Pulmonary artery endothelial cell (primary cell): ENCODE measurements at places on chromosomes 13 and 19. TPM values are rescaled to one million over a fixed set of nuclear protein-coding genes. Genes with fewer than 3 reads are reported as not detected.

The CGB2 gene
- total RNA-seq = not detected in 2 replicates

The OLFM4 gene
- total RNA-seq = not detected in 2 replicates

The PLVAP gene
- total RNA-seq = 0.21 and 0.46 TPM in 2 replicates

The TIMM44 gene
- 44.0 and 51.6 TPM in 2 replicates for total RNA-seq

The ZC3H13 gene
- total RNA-seq = 11.1 and 18.7 TPM in 2 replicates

The ZNF682 gene
- 0.53 and 1.7 TPM in 2 replicates for total RNA-seq

The NKG7 gene
- not detected in 2 replicates for total RNA-seq

The GRK1 gene
- not detected in 2 replicates for total RNA-seq

The PRODH2 gene
- not detected in 2 replicates for total RNA-seq

- peak; percentile 96 for DNase-seq
Observed at GRCh38 chr19:51546650-51547396, 15.4 kb upstream of the SIGLEC6 start.

- DNase-seq = no peak
Observed at GRCh38 chr19:47063874-47064273, 15.4 kb upstream of the TMEM160 start.

DNA sequence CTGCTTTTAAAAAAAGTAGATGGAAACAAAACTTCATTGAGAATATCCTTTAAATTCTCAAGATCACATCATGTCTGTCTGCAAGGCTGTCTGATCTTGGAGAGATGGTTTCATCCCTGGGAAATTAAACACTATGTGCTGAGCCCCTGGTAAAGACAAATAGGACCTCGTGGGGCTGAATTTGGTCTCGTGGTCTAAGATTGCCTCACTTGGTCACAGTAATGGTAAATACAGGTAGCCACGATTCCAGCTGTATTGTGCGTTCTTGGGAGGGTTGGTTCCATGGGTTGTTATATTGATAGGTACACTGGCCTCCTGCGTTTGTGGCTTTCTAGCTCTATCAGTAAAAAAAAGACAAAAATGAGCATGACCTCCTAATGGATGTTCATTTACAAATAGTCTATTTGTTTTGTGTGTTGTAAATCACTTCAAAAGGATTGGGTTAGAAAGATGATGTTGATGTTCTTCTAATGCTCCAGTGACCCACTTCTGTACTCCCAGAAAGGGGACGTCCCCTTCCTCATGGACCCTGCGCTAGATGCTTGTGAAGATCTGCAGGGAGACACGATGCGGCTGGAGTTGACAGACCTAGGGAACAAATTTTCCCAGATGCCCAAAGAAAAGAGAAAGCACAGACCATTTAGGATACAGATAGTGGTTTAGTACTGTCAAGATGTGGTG is 1.8 kb downstream of the CEBPG start:
- no peak for DNase-seq

DNA sequence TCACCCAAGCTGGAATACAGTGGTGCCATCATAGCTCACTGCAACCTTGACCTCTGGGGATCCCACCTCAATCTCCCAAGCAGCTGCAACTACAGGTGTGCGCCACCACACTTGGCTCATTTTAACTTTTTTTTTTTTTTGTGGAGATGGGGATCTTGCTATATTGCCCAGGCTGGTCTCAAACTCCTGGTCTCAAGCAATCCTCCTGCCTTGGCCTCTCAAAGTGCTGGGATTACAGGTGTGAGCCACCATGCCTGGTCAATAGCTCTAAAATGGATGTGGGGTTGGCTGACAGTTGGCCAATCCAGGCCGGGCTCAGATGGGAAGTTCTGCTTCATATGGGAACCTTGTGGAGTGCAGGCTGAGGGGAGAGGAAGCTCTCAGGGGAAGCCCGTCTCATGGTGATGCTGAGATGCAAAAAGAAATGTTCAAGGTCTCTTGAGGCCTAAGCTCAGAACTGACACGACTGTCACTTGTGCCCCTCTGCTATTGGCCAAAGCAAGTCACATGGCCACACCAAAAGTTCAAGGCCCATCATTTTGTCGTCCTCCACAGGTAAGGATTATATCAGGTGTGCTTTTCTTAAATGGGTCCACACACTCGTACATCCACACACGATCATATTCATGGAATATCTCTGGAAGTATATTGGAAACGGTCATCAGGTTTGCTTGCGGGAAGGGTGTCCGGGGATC is 6.8 kb upstream of the KLC3 start:
- DNase-seq = no peak

DNA sequence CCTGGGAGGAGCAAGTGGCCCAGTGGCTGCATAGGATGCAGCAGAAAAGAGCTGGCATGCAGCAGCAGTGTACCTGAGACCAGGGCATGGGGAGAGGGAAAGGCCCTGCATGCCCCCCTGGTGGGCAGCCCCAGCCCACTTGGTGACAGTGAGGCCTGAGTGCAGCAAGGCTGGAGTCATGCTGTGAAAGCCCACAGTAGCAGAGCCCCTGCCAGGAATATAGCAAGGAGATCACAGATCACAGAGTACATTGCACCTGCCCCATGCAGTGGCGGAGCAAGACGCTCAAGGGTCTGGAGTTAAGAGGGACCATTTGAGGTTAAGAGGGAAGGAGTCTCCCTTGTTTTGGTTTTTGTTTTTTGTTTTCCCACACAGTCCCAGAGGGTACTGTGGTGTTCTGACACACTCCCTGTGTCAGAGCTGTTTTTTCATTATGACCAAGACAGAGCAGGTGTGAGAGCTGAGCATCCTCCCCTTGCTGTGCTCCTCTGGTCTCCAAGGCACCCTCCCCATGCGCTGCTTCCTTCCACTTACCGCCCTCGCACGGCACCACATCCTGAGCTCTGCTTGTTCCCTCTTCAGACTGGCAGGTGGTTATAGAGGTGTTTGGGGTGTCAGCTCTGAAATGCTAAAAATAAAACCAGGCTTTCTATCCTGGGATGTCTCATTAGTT is 85.0 kb upstream of the UBL3 start:
- DNase-seq = no peak

DNA sequence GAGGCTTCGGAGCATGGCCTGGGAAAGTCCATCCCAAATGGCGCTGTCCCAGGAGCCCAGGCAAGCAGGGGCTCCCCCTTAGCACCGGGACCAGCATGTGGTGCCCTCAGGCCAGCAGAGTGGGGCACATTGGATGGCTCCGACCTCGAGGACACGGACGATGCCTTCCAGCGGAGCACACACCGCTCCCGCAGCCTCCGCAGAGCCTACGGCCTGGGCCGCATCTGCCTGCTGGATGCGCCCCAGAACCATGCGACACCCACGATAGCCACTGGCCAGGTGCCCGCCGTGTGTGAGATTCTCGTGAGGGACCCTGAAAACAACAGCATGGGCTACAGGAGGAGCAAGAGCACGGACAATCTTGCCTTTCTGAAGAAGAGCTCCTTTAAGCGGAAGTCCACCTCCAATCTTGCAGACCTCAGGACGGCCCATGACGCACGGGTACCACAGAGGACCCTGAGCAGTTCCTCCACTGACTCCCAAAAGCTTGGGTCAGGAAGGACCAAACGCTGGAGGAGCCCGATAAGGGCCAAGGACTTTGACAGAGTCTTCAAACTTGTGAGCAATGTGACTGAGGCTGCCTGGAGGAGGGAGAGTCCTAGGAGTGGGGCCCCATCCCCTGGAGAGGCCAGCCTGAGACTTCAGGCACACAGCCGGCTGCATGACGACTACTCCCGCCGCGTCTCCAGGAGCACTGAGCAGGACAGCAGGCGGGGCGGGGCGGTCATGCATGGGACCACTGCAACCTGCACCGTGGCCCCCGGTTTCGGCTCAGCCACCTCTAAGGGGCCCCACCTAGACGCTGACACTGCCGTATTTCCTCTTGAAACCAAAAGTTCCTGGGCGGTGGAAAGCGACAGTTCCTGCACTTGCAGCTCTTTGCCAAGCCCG is 63.1 kb downstream of the SPATA13 start:
- DNase-seq = no peak

DNA sequence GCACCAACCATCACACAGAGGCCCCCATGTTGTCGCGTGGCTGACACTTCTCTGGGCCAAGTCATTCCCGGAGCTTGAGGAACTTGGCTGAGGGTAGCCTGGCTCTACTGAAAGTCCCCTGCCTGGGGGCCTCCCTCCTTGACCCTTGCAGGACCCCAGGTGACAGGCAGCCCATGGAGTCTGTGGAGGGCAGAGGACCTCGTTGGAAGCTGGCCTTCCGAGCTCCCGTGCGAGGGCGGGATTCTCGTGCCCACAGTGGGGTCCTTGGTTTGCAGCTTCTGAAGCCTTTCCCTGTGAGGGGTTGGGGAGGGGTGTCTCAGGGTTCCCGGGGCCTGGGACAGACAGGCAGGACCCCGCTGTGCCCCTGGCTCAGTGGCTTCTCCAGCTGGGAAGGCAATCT is 16.4 kb downstream of the NMRK2 start:
- DNase-seq = no peak

DNA sequence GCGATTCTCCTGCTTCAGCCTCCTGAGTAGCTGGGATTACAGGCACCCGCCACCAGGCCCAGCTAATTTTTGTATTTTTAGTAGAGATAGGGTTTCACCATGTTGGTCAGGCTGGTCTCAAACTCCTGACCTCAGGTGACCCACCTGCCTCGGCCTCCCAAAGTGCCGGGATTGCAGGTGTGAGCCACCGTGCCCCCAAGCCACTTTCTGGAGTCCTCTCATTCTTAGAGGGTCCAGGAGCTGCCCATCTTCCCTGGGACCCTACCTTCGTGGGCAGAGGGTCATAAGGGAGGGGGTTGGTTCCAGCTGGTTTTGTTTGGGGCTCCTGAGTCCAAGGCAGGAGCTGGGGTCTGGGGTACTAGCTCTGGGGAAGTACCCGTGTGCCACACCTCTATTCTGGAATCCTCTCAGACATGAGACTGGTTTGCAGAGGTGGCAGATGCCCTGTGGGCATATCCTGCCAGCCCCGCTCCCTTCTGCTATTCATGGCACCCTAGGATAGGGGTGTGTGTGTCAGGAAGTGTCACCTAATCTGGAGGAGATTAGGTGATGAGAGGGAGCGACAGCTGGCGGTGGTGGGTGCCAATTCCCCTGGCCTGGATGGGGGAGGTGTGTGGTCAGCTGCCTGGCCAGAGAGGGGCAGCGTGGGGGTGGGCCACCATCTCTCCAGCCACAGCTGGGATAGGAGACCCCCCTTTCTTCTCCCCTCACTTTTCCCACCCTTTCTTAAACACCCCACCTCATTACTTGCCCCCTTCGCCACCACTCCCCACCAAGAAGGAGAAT is 2.1 kb downstream of the PRMT1 start:
- no peak for DNase-seq

DNA sequence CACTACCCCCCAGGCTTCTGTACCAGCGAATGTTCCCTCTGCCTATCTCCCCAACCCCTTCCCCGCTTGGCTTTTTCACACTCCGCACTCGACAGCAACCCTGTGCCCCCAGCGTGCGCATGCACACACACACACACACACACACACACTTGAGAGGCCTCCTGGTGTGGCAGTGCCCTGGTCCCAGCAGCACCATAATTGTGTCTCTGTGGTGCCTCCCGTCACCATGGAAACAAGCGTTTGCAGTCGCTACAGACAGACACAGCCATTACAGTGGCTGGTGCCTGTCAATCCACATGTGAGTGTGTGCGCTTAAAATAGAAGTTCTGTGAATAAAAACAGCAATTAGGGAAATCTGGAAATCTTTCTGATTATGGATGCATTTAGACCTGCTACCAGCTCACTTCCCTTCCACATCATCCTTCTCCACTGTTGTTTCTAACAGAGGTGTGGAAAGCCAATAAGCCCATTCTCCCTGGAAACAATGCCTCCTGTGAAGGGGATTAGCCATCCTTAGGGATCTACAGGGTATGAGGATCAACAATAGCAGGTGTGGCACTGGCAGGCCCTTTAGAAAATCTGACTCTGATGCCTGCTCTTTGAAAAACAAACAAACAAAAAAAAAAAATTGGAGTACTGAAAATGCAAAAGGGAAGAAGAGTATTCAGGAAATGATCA is 146.3 kb downstream of the DCLK1 start:
- no peak for DNase-seq

DNA sequence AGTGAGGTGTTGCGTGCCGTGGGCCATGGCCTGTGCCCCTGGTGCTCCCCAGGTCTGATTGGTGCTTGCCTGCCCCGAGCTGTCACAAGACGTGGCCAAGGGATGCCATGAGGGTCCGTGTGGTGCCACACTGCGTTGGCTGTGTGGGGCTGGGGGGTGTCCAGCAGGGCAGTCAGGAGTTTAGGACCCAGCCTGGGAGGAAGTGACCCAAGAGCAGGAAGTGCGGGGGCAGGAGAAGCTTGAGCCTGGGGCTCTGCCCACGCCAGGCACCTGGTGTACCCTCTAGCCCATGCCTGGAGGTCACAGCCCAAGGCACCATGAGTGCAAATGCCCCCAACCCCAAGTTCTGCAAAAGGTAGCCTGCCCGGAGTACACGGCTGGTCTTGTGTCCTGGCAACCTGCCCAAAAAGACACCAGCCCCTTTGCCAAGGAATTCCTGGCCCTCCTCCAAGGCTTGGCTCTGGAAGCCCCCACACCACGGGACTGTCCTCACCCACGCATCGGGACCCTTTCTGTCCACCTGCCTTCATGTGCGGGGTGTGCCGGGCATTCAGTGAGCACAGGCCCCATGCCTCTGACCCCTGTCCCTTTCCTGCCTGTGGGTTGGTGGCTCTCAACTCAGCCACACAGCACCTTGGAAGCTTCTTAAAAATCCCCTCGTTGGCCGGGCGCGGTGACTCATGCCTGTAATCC is 24.9 kb downstream of the MPND start:
- no peak for DNase-seq

GRCh38 chr13:34003656-34004055 is 185.7 kb downstream of the RFC3 start:
- DNase-seq = no peak

GRCh38 chr13:88472316-88472715 is 801.1 kb downstream of the SLITRK5 start:
- DNase-seq = no peak

GRCh38 chr19:6218491-6219146 is 61.2 kb downstream of the MLLT1 start:
- no peak for DNase-seq

DNA sequence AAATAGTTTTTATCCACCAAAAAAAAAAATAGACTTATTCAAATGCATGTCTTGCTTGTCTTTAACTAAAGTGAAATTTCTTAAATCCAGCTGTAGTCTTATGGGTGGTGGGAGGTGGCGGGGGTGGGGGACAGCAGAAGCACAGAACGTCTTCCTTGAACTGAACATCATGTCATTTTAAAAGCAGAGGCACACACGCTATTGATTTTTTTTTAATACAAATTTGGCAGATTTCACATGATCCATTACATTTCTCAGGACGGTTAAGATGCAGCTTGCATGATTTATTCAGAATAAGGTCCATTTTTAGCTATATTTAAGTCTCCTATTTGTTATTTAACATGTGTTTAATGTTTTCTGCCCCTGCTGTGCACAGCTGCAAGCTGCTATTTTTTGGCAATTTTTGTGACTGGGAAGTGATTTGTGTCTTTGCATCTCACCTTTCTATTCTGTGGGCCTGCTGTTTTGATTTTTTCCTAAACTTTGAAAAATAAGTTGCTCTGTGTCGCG is 274.0 kb downstream of the TSHZ3 start:
- no peak for DNase-seq

- DNase-seq = no peak
Observed at GRCh38 chr13:102974317-102975087, 91.7 kb downstream of the SLC10A2 start.

DNA sequence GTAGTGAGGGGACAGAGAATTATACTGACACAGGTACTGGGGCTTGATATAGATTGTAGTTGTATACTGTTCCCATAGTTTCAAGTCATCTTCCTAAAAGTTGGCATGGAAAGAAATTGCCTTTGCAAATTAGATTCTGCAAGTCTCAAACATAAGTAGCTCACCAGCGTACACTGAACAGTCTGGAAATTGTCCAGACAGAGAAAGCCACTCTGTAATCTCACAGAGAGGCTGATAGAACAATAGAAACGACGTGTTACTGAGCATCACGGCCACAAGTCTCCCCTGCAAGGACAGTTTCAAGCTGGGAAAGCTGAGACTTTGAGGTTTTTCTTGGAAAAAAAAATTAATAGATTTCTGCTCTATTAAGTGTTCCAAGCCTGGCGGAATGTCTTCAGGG is 228.6 kb downstream of the DNAJC15 start:
- no peak for DNase-seq
